ENCODE measurements at places on chromosomes 6 and 20.

DNA sequence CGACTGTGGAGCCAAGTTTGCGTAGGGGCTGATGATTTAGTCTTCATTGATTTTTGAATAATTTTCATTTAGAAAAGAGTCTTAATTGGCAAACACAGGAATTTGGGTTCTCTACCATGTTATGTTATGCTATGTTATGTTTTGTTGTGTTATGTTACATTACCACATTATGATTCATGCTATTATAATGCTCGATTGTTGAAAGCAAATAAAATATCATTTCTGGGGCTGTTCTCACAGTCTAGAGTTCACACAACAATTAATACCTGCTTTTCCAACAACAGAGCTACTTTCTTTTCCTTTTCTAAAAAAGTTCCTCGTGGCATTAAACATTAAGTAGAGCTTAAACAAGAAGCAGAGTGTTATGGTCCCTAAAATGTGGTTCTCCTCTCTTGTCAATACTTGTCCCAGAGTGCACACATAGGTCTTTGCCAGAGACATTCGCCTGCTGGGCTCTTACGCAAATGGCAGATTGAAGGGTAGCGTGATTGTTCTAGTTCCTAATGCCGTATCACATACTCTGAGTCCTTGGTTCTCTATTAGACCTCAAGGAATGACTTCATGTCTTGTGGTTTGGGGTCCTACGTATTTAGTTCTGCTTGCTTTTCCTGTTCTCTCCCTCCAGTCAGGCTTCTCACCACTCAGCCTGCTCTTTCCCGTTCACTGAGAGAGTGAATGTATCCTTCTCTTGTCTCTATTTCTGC, 370.3 kb downstream of the CD109 start:
- no peak for DNase-seq

GRCh38 chr6:142381845-142382378, 80.1 kb downstream of the ADGRG6 start:
- no peak for DNase-seq

DNA sequence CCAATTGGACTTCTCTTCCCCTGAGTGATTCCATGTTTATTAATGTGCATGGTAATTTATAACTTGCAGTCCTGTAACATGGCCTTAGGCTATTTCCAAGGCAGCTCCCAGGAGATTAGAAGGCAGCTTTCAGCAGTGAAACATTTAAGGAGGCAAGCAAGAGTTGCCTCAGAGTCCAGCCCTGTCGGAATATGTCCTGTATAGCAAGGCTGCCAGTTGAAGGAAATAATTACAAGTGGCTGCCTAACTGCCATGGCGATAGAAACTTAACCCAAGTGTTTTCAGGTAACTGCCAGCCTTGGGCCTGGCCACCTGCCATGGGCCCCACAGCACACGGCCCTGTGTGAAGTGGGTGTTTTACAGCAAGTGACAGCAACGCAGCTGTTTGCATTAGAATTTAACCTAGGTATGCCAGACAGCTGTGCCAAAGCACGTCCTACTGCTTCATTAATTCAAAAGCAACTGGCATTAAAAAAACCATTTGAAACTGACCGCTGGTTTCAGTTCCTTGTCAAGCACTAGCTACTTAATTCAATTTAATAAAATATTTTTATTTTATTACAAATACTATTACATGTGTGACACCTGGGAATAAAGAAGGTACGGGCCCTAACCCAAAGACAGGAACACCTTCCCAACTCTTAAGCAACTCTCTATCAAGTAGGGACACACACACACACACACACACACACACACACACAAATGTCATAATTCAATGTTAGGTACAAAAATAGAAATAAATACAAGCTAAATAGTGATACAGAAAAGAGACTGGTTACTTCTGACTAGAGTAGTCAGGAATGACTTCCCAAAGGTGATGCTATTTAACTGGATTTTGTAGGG, 151.8 kb upstream of the HEY2 start:
- DNase-seq = no peak

- DNase-seq = no peak
These were observed 132.5 kb downstream of the TBC1D7 start for GRCh38 chr6:13195803-13196202.

DNA sequence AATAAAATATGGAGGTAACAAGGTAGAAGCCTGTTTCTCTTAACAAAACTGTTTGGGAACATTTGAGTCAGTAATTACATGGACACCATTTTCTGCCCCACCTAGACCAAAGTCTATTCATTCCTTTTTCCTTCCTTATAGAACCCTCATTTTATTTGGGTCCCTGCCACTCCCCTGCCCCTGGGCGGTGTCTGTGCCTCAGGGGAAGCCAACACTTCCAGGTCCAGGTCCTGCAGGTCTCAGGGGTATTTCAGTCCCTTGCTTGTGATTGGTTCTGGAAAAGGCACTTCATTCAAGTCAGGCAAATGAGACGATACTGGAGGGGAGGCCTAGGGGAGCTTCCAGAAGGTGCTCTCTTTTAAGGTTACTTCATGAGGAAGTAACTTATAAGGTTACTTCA, 42.3 kb downstream of the SLC35D3 start:
- no peak for DNase-seq

DNA sequence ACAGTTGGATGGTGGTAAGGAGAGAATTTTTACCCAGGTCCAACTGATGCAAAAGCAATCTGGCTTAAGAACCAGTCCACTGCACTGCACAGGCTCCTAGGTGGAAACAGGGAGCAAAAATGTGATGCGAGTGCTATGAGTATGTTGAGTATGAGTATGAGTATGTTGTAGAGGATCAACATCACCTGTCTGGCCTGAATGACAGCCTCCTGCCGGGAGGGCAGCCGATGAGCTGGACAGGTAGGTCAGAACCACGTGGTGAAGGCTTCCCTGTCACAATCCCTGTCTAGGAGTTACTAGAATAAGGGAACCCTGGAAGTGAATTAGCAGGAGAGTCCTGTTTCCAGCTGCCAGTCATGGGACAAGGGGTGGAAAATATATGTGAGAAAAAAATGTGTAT, 44.3 kb upstream of the SNX9 start:
- DNase-seq = no peak

DNA sequence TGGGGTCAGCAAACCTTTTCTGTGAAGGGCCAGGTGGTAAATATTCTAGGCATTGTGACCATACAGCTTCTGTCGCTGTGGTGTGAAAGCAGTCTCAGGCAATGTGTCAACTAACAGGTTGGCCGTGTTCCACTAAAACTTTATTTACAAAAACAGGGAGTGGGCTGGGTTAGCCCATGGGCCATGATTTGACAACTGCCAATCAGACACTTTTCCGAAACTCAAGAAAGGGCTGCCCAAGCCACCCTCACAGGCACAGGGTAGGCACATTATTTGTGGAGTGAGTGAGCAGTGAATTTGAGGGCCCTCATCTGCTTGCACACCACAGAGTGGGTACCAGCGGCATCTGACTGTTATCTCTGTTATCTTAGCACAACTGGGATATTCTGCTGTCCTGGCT, 290.3 kb downstream of the TAF4 start:
- no peak for DNase-seq

GRCh38 chr6:147570681-147571080, 62.2 kb downstream of the SAMD5 start:
- DNase-seq = no peak

GRCh38 chr6:33172688-33173534, 19.4 kb downstream of the COL11A2 start:
- DNase-seq = no peak

GRCh38 chr6:33836806-33837469, 33.1 kb upstream of the MLN start:
- no peak for DNase-seq

- DNase-seq = no peak
These were observed 2.3 kb upstream of the CUL7 start for GRCh38 chr6:43055966-43056365.

- no peak for DNase-seq
These were observed 211.1 kb upstream of the RNF24 start for GRCh38 chr20:4226330-4227084.

DNA sequence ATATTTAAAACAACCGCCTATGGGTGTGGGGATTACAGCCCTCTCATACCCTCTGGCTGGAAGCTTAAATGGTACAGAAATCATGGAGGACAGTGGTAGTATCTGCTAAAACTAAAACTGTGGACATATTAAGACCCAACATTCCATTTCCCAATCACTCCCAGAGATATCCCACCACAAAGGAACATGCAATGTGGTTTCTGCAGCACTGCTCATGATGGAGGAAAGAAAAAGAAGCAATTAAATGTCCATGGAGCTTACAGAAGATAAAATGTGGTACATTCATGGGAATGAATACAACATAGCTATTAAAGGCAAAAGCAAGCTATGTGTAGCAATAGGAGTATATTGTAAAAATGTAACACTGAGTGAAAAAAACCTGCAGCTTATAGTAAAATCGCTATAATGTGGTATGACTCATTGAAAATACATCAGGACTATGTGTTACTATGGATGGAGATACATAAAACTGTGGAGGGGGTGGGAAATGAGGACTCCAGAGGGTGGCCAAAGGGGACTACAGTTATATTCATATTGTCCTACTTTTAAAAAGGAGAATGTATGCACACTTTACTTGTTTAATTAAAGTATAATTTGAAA, 22.9 kb upstream of the NNAT start:
- DNase-seq = no peak
